ENCODE measurements at places on chromosomes 3 and 15.

DNA sequence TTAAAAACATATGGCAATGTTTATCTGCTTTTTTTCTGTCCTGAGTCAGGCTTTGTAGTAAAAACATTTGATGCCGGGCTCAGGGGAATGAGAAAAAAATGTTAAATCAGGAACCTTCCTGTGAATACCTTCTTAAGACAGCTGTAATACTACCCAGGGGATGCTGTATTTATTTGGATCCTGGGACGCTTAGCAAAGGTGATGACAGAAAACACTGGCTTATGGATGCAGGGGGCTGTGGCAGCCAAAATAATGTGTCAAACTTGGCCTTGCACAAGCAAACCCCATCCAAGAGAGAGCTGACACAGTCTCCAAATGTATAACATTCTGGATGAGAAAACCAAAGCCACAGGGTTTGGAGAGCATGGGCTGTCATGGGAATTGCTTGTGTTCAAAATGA lies 438.2 kb upstream of the PROK2 start:
- no peak for DNase-seq

DNA sequence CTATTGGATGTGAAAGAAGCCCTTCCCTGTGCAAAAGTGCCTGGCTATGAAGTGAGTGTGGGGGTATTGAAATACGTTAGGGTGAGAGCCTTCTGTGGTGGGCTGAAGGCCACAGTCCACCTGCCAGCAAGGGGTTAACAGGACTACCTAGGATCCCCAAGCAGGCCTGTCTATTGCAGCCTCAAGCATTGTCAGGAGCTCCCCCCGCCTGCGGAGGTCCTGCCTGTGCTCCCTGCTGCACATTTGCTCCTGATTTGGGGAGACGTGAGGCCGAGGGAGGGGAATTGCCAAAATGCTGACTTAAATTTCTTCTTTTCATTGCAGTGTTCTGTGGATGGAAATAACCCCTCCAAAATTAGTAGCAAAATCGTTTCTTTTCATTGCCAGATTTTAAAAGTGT lies 56.2 kb downstream of the GABRG3 start:
- DNase-seq = no peak

DNA sequence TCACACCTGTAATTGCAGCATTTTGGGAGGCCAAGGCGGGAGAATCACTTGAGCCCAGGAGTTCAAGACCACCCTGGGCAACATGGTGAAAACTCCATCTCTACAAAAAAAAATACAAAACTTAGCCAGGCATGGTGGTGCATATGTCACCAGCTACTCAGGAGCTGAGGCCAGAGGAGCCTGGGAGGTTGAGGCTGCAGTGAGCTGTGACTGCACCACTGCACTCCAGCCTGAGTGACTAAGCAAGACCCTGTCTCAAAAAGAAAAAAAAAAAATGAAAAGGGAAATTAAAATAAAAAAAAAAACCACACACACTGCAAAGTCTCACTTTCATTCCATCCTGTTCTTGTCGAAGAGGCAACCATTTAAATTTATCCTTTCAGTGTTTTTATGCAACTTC lies 100.8 kb upstream of the PIAS1 start:
- DNase-seq = no peak

DNA sequence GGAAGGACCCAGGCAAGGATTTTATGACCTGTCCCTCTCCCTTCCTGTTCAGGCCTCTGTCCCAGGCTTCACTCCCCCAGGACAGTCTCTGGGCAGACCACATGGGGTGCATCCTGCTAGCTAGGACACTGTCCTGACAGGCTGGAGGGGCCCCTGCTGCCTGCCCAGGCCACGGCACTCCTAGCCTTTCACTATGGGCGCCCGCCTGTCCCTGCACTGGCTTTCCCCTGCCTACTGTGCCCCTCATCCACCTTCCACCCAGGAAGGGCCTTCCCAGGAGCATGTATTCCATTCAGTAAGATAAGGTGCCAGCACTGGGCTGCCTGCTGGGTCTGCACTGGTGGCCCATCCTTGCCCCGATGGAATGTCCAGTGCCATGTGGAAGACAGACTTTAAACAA lies 145.3 kb downstream of the DNAJB8 start:
- DNase-seq = no peak

- no peak for DNase-seq
Measured at GRCh38 chr3:38579551-38580449, 69.7 kb downstream of the SCN5A start.

DNA sequence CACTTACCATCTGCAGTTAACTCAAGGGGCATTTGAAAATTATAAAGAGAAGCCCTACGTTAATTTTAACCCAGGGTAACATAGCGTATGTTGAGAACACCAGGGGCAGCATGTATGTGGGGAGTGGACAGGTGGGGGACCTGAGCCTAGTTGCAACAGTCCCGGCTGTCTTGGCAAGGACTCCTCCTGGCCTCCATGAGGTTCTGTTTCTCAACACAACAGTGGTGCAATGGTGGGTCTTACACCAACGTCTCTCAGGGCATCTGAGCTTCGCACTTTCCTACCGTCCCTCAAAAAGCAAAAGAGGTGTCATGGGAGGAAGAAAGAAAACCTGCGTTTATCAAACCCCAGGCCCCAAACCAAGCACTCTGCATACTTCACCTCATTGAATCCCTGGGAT lies 50.6 kb downstream of the MGLL start:
- no peak for DNase-seq

DNA sequence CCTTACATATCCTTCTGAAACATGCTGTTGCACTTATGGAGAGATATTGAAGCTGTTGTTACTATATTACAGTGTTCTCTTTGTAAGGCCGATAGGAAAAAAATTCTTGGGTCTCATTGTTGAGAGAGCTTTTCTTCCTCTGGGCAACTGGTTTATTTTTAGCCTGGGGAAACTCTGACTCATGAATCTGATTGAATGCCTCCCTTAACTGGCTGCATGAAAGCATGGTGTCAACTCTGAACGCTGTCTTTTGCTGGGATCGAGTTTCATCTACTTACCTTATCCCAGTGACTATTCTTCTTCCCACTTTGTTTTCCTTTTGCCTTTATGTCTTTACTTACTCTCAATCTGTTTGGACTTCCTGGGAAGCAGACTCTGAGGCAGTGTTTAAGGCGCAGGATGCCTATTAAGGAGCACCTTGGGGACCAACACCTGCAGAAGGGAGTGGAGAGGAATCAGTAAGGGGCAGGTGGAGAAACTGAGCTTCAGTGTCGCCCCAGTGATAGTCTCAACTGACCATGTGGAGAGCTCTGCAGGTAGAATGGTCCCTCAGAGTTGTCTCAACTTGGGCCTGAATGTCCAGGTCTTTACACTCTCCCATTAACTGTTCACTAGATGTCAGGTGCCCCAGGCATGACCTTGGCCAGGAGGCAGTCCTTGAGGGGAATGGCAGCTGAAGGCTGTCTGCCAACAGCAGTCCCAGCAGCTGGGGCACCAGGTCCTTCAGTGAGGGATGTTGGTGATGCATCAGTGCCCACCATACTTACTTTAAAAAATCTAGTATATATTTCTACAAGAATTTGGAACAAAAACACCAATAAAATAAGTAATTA lies 88.9 kb upstream of the CCNL1 start:
- no peak for DNase-seq

- no peak for DNase-seq
Measured at GRCh38 chr3:130823996-130824395, 69.9 kb upstream of the ATP2C1 start.

DNA sequence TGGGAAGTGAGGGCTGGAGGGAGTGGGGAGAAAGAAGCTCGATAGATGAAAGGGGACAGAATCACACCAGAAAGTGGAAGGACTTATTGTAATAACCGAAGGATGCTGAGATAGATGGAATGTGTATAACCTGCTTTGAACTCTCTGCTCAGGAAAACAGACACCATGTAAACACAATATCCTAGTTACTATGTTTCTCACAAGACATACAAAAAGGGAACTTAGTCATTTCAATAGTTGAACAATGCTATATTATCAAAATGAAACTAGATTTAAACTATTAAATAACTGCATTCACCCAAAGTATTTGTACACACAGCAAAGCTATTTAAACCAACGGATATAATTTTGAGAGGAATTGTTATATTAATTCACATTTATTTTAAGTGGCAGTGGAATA lies 108.3 kb upstream of the GADL1 start:
- no peak for DNase-seq

GRCh38 chr15:66715720-66716655 lies 14.0 kb downstream of the SMAD6 start:
- DNase-seq = no peak

GRCh38 chr15:87450314-87450713 lies 806.2 kb downstream of the NTRK3 start:
- no peak for DNase-seq

GRCh38 chr15:34147371-34148140 lies 45.7 kb downstream of the PGBD4 start:
- DNase-seq = no peak

- DNase-seq = no peak
Measured at GRCh38 chr3:134342259-134342658, 32.0 kb downstream of the AMOTL2 start.

GRCh38 chr3:141849056-141849815 lies 27.2 kb upstream of the ATP1B3 start:
- DNase-seq = no peak

DNA sequence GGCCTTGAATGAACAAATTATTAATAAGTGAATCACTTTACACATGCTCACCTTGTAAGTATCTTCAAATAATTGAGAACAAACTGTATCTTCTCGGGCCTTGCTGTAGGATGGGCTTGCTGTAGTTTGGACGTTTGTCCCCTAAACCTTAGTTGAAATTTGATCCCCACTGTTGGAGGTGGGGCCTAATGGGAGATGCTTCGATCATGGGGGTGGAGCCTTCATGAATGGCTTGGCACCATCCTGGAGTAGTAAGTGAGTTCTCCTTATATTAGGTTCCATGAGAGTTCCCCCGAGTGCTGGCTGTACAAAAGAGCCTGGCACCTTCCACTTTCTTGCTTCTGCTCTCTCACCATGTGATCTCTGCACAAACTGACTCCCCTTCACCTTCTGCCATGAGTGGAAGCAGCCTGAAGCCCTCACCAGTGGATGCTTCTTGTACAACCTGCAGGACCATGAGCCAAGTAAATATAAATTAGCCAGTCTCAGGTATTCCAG lies 29.3 kb downstream of the PIGB start:
- DNase-seq = no peak

DNA sequence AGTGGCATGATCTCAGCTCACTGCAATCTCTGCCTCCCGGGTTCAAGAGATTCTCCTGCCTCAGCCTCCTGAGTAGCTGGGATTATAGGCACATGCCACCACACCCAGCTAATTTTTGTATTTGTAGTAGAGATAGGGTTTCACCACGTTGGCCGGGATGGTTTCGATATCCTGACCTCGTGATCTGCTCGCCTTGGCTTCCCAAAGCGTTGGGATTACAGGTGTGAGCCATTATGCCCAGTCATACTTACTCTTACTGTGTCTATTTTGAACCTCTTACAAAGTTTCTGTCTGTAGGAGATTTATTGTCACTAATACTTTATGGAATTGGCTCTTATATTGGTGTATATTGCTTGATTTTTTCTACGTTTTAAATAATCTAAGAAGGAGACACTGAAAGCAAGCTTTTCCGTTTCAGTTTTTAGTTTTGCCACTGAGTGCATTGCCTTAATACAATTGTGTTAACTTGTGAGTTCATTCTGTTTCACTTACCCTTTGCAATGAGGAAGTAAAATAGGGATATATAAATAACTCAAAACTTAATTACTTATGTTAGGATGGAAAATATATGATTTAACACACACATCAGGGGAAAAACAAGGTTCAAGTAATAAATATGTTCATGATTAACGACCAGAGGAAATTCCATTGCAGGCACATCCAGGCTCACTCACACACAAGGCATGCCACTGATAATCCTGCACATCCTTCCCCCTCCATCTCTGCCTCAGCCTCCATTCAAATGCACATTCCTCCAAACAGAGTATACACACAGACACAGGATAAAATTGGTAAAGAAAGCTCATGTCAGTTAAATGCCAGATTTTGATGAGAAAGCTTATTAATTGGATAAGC lies 279.3 kb upstream of the RASGRP1 start:
- no peak for DNase-seq

GRCh38 chr3:82938821-82939328 lies 1177.4 kb upstream of the GBE1 start:
- DNase-seq = no peak

GRCh38 chr3:86990012-86990733 lies 776 bp downstream of the VGLL3 start:
- peak; percentile 3 for DNase-seq

DNA sequence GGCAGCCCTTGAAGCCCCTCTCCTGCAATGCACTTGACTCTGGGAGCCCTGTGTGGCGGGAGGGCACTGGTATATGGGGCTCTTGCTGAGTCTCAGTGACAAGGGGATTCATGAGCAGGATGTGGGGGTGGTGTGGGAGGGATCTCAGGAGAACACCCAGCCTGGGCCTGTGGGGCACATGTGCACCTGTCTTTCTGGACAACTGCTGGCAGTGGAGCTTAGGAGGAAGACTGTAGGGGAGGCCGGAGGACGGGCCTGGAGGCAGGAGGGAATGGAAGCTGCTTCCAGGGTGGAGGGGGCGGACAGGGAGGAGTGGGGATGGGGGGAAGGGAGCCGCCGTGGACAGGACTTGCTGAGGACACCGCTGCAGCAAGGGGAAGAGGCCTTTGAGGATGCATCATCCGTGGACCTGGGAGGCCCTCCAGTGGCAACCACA lies 10.8 kb upstream of the SNRPA1 start:
- DNase-seq = no peak

DNA sequence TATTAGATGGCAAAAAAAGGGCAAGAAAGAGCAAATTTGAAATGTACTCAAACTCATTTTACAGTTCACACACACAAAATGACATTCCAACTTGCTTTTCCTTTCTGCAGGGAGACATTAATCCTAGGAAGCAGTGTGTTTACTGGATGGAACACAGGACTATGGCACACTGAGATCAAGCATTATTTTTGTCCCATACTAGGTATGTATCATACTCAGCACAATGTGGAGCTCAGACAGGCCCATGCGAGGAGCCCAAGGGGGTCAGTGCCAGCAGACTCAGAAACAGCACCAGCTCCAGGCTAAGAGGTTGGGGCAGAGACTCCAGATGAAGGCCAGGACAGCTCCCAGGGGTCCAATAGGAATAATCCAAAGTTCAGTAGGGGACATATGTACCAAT lies 30.8 kb upstream of the SLC35G2 start:
- DNase-seq = no peak

- DNase-seq = no peak
Measured at GRCh38 chr15:77633913-77634265, 1.2 kb upstream of the LINGO1 start.

- no peak for DNase-seq
Measured at GRCh38 chr15:47209591-47209990, 507.7 kb upstream of the SEMA6D start.

DNA sequence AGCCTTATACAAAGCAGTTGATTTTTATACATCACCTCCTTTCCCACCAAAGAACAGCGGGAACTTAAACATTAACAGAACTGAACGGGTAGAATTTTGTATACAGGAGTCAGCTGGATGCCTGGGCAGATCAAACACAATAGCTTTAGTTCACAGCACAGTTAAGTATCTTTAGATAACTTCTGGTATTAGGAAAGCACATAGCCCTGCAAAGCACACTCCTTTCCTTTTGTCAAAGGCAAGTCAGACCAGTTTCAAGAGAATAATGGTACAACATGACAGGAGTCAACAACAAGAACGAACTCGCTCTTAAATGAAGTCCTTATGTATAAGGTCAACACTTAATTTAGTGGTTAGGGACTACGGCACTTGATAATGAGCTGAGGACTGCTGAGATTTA lies 26.3 kb downstream of the ABCC5 start:
- no peak for DNase-seq

Measured in activated CD8-positive, alpha-beta T cell treated with anti-CD3 and anti-CD28 coated beads for 36 hours (primary cell).